ENCODE measurements at places on chromosomes 12 and 14.

- DNase-seq = no peak
Observed at GRCh38 chr12:126974779-126975178, 1292.2 kb upstream of the TMEM132C start.

- DNase-seq = peak; percentile 9
Observed at GRCh38 chr14:104169699-104170479, 31.5 kb downstream of the KIF26A start.

- no peak for DNase-seq
Observed at GRCh38 chr12:132046561-132046960, 96.8 kb downstream of the EP400 start.

DNA sequence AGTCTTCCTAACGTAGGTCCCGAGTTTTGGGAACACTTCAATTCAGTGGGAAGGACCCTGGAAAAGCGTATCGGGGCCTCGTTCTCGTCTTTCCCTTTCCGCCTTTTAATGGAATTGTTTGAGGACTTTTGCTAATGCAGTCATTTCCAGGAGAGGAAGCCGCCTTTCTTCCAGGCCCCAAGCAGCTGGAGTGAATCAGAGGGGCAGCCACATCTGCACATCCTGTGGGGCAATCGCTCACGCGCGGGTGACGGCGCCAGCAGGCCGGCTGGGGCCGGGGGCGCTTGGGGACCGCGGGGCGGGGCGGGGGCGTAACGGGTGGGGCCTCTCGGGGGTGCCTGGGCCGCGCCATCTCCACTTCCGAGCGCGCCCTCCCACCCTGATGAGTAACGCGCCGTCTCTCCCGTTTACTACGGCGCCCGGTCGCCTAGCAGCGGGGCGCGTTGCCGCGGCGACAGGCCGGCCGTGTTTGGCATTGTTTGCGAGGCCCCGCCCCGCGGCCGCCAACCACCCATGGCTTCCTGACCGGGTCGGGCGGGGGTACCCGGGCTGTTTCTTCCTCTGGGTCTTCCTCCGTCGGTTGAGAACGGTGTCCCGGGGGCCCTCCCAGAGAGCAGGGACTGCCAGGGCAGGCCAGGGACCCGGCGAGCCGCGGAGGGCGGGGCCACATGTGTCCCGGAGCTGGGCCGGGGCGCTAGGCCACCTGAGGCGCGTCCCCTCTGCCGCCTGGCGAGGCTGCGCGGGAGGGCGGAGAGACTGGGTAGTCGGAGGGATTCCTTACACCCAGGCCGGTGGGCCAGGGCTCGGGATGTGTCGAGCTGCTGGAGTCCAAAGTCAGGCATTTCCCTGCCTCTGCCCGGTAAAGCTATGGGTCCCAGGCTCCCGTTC is 2.3 kb downstream of the GSG1 start:
- peak; percentile 88 for DNase-seq

DNA sequence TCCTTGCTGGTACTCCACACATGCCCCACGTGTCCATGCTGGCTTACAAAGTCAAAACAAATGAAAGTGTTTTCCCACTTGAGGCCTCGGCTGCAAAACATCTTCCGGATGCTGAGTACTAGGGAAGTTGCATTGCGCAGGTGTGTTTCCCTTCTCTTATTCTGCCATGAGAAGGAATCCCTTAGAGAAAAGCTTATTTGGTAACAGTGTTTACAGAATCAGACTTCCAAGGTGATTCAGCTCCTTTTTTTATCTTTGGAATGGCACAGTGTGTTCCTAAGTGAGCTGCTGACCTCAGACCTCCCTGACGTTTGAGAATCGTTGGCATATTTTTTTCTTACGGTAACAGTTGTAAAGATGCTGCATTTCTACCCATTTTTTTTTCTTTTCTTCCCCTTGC is 211.3 kb downstream of the ESR2 start:
- no peak for DNase-seq

- no peak for DNase-seq
Observed at GRCh38 chr14:60756847-60757246, 22.3 kb downstream of the MNAT1 start.

DNA sequence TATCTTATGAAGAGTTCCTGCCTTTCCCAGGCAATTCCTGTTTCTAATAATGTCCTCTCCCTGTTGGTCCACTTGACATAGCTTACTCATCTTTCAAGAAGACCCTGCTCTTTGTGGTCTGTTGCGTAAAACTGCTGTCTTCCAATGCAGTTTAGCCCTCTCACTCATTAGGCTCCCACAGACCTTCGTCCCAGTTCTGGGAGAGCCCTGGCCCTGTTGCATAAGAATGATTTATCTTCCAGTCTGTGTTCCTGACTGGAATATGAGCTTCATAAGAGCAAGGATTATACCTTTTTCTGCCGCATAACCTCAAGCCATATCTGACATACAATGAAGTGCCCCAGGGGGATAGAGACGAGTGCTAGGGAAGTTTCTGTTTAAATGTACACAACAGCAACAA is 365.9 kb upstream of the NOVA1 start:
- no peak for DNase-seq

GRCh38 chr12:113097716-113098440 is 37.7 kb downstream of the RASAL1 start:
- peak; percentile 47 for DNase-seq

DNA sequence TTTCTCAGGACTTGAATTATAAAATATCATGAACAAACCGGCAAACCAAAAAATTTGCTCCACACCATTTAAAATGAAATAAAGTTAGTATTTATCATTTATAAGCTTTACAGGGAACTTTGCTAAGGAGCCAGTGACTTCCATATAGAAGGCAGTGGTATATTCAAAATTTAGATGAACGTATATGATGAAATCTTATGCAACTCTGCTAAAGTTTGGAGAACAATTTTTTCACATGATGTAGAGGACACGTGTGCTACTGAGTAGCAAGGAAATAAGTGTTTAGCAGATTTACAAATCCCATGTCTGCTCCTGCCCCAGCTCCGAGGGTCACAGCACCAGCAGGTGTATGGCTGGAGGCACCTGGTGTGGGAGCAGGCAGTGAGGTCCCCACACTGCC is 70.8 kb upstream of the IFNG-AS1 start:
- no peak for DNase-seq

- DNase-seq = no peak
Observed at GRCh38 chr14:75927564-75928087, 54.2 kb downstream of the TGFB3 start.

GRCh38 chr14:56774503-56774902 is 35.8 kb downstream of the OTX2 start:
- DNase-seq = no peak
